ENCODE measurements at places on chromosomes 1 and 21.

- DNase-seq = no peak
Observed at GRCh38 chr1:231933711-231934626, 307.4 kb downstream of the DISC1 start.

- DNase-seq = no peak
Observed at GRCh38 chr1:39250460-39251240, 46.2 kb downstream of the MACF1 start.

DNA sequence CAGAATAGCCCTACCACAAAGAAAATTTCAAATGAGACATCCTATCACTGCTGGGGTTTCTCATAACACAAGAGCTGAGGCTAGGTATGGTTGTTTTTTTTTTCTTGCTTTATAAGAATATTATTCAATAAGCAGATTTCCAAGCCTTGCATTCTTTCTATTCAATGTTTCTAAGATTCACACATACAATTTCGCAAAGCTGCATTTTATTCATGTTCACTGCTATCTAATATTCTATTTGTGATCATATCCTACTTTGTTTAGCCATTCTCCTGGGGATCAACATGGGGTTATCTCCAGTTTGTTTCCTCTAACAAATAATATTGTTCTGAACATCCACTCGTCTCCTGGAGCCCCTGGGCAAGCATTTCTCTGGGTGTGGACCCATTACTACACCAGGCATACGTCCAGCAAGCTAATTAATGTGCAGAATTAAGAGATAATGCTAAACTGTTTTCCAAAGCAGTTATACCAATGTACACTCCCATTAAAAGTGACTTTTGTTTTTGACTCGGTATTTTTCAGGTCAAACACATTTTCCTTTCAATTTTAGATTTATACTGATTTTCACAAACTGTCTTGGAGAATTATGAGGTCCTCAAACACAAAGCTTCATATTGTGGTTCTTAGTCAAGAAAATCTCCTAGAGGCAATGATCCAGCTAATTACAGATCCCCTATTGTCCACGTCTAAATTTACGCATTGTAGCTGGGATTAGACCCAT lies 15.7 kb upstream of the HLCS start:
- DNase-seq = no peak

GRCh38 chr1:110714374-110714995 lies 39.7 kb upstream of the KCNA3 start:
- no peak for DNase-seq

GRCh38 chr21:15992171-15992570 lies 262.4 kb downstream of the USP25 start:
- no peak for DNase-seq

- DNase-seq = no peak
Observed at GRCh38 chr1:245045087-245045881, 109.5 kb upstream of the KIF26B start.

DNA sequence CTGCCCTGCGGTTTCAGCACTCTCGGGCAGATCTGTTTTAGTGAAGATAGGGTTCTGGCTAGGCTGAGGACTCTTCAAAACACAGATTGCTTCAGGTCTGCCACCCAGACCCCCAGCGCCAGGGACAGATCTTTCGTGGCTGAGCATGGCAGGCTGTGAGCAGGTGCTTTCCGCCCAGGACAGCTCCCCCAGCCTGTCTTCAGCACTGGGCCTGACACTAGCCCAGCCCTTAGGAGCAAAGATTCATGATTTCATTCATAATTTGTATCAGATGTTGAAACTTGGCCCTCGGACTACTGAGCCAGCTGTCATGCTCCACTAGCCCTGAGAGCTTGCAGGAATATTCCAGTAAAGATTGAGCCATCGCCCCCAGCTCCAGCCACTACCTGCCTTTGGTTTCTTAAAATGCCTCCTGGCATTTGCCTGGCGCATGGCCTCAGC lies 5.9 kb downstream of the ADPRS start:
- DNase-seq = no peak

GRCh38 chr1:172286629-172287076 lies 133.8 kb upstream of the C1orf105 start:
- no peak for DNase-seq

DNA sequence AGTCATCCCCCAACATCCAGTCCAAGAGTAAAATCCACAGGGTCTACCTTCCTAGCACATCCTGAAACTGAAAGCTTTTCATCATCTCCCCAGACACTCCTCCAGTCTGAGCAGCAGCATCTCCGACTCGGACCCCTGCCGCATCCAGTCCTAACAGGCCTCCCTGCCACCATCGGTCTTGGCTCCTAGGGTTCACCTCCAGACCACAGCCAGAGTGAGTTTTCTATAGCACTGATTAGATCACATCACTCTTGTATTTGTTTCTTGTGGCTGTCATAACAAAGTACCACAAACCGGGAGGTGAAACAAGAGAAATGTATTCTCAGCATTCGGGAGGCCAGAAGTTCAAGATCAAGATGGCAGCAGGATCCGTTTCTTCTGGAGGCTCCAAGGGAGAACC lies 187.8 kb downstream of the TOMM20 start:
- no peak for DNase-seq

All from CD4-positive, alpha-beta T cell treated with Interleukin-15 for 4 hours (primary cell).